Astrocyte (in vitro differentiated cells and primary cell): ENCODE measurements at places on chromosomes 7 and 10. TPM values are rescaled to one million over a fixed set of nuclear protein-coding genes. Genes with fewer than 3 reads are reported as not detected.
A peak's percentile ranks its signal among the peaks of the same experiment; 100 is the strongest.

NME8 gene
- not detected in 2 replicates for total RNA-seq

CLRN3 gene
- total RNA-seq = not detected in 2 replicates

AFAP1L2 gene
- 26.6 and 28.1 TPM in 2 replicates for total RNA-seq

GRCh38 chr7:141333459-141333858 is 217.8 kb upstream of the AGK start:
- H3K4me3 ChIP-seq = no peak overlapping the region
- DNase-seq = no peak

DNA sequence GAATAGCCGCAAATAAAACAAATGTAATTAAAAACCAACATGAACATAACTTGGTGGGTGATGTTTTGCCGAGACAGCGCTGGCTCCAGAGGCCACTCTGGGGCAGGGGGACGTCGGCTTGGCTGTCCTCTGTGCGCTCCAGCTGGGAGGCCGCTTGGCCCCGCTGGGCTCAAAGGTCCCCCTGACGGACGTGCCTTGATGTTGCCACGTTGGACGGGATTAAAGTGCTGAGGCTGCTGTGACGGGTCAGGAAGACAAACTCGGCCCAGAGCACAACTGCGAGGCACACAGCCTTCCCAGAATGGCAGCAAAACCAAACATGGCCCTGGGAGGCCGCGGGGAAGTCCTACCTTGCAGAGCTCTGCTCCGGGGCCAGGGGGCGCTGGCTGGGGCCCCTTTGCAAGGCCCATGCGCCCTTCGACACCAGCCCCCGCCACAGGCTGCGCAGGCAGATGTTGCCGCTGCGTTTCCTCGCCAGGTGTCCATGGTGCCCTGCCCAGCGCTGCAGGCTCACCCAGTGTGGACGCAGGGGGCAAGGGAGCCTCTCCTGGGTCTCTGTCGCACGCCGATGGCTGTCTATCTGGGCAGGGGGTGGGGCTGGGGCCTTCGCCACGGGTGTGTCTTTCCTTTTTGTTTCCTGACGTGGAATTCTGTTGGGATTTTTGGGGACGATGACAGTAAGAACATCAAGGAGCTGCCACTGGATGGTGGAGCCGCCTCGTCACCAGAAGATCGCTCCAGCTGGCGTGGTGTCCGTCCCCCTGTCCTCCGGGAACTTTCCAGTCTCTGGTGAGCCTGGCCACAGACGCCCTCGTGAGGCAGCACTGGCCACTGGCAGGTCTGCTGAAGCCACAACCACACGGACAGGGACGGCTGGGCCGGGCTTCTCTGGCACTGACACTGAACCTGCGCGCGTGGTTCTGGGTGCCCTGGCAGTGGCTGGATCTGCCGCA is 99.6 kb upstream of the DIP2C start:
- peak; percentile 63 for DNase-seq
- H3K4me3 ChIP-seq = peak overlapping the region; percentile 18
- H3K27me3 ChIP-seq = no peaks in the 10 kb centered on the region
- peak overlapping the region; percentile 74 for H3K27ac ChIP-seq
- peaks cover 28% of the 10 kb centered on the region for H3K4me1 ChIP-seq
- no peaks in the 10 kb centered on the region for H3K36me3 ChIP-seq

GRCh38 chr10:92756201-92757065 is 66.7 kb downstream of the HHEX start:
- DNase-seq = no peak
- H3K4me3 ChIP-seq = no peak overlapping the region
- no peak overlapping the region for H3K27ac ChIP-seq
- H3K4me1 ChIP-seq = peaks cover 11% of the 10 kb centered on the region
- H3K36me3 ChIP-seq = no peaks in the 10 kb centered on the region

DNA sequence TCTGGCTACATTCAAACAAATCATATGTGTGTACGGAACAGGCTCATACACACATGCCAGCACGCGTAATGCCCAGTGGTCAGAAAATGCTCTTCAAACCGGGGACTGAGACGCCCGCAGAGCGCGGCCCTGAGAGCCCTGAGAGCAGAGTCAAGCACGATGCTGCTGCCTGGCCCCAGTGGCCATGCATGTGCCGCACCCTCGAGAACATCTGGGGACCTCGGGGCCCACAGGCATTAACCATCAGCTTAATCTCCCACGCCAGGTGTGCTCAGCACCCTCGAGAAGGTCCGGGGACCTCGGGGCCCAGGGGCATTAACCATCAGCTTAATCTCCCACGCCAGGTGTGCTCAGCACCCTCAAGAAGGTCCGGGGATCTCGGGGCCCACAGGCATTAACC is 163.1 kb downstream of the PTPRN2 start:
- no peaks in the 10 kb centered on the region for H3K27me3 ChIP-seq
- no peak for DNase-seq
- H3K4me3 ChIP-seq = no peak overlapping the region
- no peaks in the 10 kb centered on the region for H3K4me1 ChIP-seq
- no peak overlapping the region for H3K27ac ChIP-seq
